ENCODE measurements at places on chromosomes 6 and 20.

GRCh38 chr6:12173661-12174060 lies 116.5 kb upstream of the EDN1 start:
- no peak for DNase-seq

DNA sequence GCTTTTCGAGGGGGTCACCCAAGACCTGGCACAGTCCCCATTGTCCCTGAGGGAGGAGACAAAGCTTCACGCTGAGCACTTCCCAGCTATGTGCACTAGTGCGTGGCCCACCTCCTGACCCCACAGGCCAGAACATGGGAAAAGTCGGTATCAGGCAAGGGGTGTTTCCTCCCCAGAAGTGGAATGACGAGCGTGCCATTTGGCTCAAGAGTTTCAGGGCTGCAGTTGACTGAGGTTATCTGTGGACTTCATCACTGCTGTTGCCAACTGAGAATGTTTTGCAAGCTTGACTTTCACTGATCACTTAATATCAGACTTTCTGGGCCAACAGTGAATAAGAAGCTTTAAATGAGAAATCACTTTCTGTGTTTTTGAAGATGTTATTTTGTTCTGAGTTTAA lies 137.0 kb upstream of the AFDN start:
- no peak for DNase-seq

- DNase-seq: peak; percentile 3
Observed at GRCh38 chr6:45185403-45186251, 142.5 kb upstream of the RUNX2 start.

GRCh38 chr6:147548921-147549475 lies 40.5 kb downstream of the SAMD5 start:
- DNase-seq: no peak

GRCh38 chr6:90072501-90072900 lies 178.2 kb downstream of the GJA10 start:
- DNase-seq: no peak

DNA sequence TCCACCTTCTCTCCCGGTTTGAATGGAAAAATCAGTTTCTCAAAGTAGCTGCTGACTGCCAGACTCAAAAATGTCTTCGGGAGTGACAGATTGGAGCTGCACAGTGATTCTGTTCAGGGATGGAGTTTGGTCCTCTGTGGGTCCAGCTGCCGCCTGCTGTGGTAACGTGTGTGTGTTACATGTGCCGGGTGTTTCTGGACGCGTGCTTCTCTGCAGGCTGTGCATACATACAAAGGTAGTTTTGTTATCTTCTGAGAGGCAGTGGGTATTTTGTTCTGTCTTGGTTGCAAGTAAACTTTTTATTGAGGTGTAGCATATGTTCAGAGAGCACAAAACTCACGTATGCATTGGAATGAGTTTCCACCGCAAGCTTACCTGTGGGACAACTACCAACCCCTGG lies 41.3 kb upstream of the NAA20 start:
- no peak for DNase-seq

DNA sequence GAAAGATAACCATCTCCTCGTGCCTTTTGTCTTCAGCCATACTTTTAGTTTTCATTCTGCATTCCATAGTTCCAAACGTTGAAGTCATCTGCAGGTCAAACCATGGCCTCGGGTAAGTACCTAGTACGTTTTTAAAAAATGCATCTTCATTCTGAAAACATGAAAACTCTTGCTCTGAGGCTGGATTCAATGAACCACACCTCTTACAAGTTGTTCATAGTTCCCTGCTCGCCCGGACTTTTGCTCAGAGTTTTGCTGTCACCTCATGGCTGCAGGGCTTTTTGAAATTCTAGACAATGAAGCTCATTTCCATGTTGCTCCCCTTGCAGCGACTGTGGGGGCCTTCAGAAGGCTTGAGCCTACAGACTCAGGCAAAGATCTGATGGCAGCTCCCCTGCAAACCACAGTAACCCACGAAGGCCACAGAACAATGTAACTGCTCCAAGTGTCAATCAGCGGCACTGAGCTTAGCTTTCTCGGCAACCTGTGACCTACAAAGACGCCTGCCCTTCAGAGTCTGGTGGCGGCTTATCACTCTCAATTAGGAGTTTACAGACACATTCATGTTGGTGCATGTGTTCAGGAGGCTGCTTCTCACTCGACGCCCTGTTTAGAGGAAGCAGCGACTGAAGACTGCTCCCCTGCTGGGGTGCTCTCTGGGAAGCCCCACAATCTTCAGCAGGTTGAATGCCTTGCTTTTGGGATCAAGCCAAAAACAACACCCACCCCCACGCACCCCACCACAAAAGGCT lies 61.2 kb downstream of the FOXC1 start:
- no peak for DNase-seq

- no peak for DNase-seq
Observed at GRCh38 chr6:43719511-43719910, 31.9 kb upstream of the MRPS18A start.

GRCh38 chr6:137957471-137957870 lies 90.4 kb downstream of the TNFAIP3 start:
- no peak for DNase-seq

Measured in activated gamma-delta T cell treated with anti-CD3 and anti-CD28 coated beads, Interleukin-2, amount 50 U/mL, for 16 hours (primary cell).